ENCODE measurements at places on chromosomes 5 and 9. TPM values are rescaled to one million over a fixed set of nuclear protein-coding genes. Genes with fewer than 3 reads are reported as not detected.

The AHRR gene
- 12.7 TPM for total RNA-seq

The PRDM9 gene
- total RNA-seq = not detected

The UBE2R2 gene
- 47.0 TPM for total RNA-seq

The RNF183 gene
- 0.12 TPM for total RNA-seq

The REEP2 gene
- 4.9 TPM for total RNA-seq

The OMD gene
- not detected for total RNA-seq

The GABRA1 gene
- not detected for total RNA-seq

The PARP8 gene
- total RNA-seq = 19.0 TPM

The HMCN2 gene
- total RNA-seq = 0.22 TPM

The RETREG1 gene
- total RNA-seq = 6.0 TPM

The KCNMB1 gene
- not detected for total RNA-seq

GRCh38 chr5:32326216-32326772 is 13.6 kb upstream of the MTMR12 start:
- H3K27ac ChIP-seq = no peak overlapping the region
- H3K4me3 ChIP-seq = no peak overlapping the region
- no peaks in the 10 kb centered on the region for H3K36me3 ChIP-seq
- DNase-seq = peak; percentile 22

GRCh38 chr9:109452761-109453160 is 45.3 kb downstream of the PTPN3 start:
- H3K27ac ChIP-seq = no peak overlapping the region
- no peak for DNase-seq
- peaks cover 4% of the 10 kb centered on the region for H3K36me3 ChIP-seq
- H3K4me3 ChIP-seq = no peak overlapping the region

DNA sequence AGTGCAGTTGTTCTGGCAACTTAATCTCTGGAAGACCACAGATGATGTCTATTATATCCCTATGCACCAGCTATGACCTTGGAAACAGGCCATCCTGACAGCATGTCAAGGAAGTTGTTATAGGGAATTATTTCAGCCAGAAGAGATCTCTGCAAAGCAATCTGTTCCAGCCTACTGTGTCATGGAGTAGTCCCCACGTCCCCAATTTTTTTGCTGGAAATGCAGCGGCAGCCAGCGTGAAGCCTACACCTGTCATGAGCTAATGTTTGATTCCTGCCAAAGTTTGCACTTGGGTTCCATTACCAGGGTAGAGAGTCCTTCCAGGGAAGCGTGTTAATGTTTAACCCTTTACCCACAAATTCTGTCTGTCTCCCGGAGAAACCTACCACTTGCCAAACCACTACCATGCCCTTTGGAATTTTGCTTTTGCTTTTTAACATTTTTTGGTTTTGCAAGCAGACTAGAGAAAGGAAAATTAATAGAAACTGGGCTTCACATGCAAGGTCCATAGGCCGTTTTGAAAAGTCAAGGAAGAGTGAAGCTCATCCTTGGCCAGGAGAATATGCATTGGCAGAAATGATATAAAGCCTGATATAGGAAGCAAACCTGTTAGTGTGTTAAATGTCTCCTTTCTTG is 174.9 kb upstream of the SPRY4 start:
- H3K27me3 ChIP-seq = no peaks in the 10 kb centered on the region
- H3K36me3 ChIP-seq = no peaks in the 10 kb centered on the region
- no peaks in the 10 kb centered on the region for H3K4me1 ChIP-seq
- H3K27ac ChIP-seq = no peak overlapping the region

GRCh38 chr9:127977009-127977883 is 3.5 kb downstream of the EEIG1 start:
- no peak for DNase-seq
- H3K4me1 ChIP-seq = peaks cover 48% of the 10 kb centered on the region
- peak overlapping the region; percentile 95 for H3K27ac ChIP-seq
- H3K4me3 ChIP-seq = peak overlapping the region; percentile 34

GRCh38 chr9:23823986-23824829 is 1.8 kb downstream of the ELAVL2 start:
- no peaks in the 10 kb centered on the region for H3K4me1 ChIP-seq
- H3K27ac ChIP-seq = no peak overlapping the region
- H3K27me3 ChIP-seq = no peaks in the 10 kb centered on the region
- no peaks in the 10 kb centered on the region for H3K36me3 ChIP-seq
- no peak for DNase-seq

DNA sequence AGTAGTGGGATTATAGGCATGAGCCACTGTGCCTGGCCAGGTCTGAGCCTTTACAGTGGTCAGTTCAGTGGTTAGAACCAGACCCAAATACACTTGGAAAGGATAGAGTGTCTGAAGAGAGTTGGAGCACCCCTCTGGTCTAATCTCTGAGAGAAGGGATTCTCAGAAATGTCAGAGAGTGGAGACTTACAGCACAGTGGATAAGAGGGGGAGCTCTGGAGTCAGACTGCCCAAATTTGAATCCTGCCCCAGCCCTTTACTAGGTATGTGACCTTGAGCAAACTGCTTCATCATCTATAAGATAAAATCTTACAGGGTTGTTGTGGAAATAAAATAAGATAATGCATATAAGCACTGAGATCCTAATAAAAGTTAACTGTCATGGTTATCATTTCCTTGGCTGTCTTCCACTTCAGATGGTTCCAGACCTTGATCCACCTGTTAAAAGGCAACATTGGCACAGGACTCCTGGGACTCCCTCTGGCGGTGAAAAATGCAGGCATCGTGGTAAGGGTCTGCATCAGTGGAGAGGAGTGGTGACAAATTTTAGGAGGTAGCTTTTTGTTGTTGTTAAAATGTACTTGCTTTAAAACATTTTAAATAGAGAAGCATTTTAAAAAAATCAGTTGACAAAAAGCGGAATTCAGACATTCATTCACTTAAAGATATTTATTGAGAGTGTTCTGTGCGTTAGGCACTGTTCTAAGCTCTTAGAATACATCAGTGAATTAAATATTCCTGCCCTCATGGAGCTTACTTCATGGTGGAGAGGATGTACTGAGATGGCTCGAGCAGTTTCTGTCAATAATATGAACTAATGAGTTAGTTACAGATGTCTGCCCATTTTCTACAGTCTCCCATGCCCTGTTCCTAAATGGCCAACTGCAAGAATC is 16.0 kb downstream of the SLC36A1 start:
- H3K4me1 ChIP-seq = no peaks in the 10 kb centered on the region
- H3K27me3 ChIP-seq = no peaks in the 10 kb centered on the region
- no peak overlapping the region for H3K4me3 ChIP-seq

- H3K27me3 ChIP-seq = no peaks in the 10 kb centered on the region
- peaks cover 16% of the 10 kb centered on the region for H3K36me3 ChIP-seq
- DNase-seq = no peak
- peak overlapping the region; percentile 44 for H3K27ac ChIP-seq
- peaks cover 12% of the 10 kb centered on the region for H3K4me1 ChIP-seq
These were observed 6.3 kb downstream of the MAMDC4 start for GRCh38 chr9:136858452-136858843.

DNA sequence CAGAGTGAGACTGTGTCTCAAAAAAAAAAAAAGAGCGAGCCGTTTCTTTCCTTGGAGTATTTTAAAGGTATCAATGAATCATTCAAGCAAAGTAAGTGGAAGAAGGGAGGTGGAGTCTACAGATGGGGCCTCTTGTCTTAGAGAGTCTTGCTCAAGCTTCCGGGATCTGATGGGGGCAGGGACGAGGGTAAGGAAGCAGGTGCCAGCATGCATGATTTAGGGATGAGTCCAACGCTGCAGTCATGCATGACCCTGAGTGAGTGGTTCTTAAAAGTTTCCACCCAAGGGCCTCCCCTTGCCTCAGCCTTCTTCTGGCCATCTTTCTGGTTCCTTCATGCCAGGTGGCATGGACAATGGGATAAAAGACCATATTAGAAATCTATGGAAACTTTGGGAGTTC is 79.6 kb downstream of the MYO10 start:
- H3K36me3 ChIP-seq = peaks cover 5% of the 10 kb centered on the region
- no peaks in the 10 kb centered on the region for H3K27me3 ChIP-seq
- H3K4me1 ChIP-seq = no peaks in the 10 kb centered on the region
- no peak overlapping the region for H3K27ac ChIP-seq
- no peak for DNase-seq
- H3K4me3 ChIP-seq = no peak overlapping the region

GRCh38 chr5:1316588-1317340 is 21.9 kb upstream of the TERT start:
- no peak overlapping the region for H3K4me3 ChIP-seq
- peaks cover 22% of the 10 kb centered on the region for H3K4me1 ChIP-seq
- peaks cover 7% of the 10 kb centered on the region for H3K36me3 ChIP-seq
- no peaks in the 10 kb centered on the region for H3K27me3 ChIP-seq
- H3K27ac ChIP-seq = peak overlapping the region; percentile 43
- no peak for DNase-seq

GRCh38 chr5:171263181-171263580 is 45.9 kb upstream of the TLX3 start:
- no peaks in the 10 kb centered on the region for H3K27me3 ChIP-seq
- no peak overlapping the region for H3K4me3 ChIP-seq
- H3K36me3 ChIP-seq = no peaks in the 10 kb centered on the region
- no peak for DNase-seq

DNA sequence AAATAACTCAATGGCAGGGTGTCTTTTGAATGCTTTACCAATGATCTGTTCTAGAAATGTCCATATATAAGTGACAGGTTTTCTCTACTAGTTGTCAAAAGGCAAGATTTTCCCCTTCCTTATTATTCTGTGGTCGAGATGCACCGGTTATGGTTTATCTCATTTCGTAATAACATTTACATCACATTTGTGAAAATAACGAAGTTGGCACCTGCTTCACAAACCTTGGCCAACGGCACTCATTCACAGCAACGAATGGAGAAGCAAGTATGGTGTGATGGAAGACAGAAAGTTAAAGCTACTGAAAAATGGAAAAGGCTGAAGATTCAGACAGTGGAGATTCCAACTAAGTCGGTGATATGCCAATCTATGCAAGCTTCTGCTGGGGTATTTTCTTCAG is 235.8 kb downstream of the KCTD16 start:
- H3K27ac ChIP-seq = no peak overlapping the region
- H3K27me3 ChIP-seq = peaks cover 16% of the 10 kb centered on the region
- no peaks in the 10 kb centered on the region for H3K36me3 ChIP-seq

- DNase-seq = no peak
- H3K36me3 ChIP-seq = peaks cover 20% of the 10 kb centered on the region
- no peak overlapping the region for H3K27ac ChIP-seq
- H3K4me1 ChIP-seq = no peaks in the 10 kb centered on the region
- no peak overlapping the region for H3K4me3 ChIP-seq
These were observed 28.3 kb downstream of the TCF7 start for GRCh38 chr5:134142806-134143205.

DNA sequence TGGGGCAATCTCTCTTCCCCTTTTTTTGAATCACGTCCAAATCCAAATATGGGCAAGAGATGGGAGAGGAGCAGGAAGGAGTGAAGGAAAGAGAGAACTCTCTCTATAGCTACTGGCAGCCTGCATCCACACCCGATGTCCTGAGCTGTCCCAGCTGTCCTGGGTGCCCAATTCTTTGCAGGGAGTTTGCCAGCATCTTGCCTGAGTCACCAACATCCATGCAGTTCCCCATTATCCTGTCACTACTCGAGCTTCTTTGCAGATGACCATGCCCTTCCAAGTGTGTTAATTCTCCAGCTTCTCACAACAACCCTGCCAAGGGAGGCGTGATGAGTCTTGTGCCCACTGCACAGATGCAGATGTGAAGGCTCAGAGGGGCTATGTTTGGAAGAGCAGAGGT is 127.1 kb downstream of the NSG2 start:
- H3K4me3 ChIP-seq = no peak overlapping the region
- no peak overlapping the region for H3K27ac ChIP-seq
- no peak for DNase-seq
- H3K27me3 ChIP-seq = peaks cover 3% of the 10 kb centered on the region

DNA sequence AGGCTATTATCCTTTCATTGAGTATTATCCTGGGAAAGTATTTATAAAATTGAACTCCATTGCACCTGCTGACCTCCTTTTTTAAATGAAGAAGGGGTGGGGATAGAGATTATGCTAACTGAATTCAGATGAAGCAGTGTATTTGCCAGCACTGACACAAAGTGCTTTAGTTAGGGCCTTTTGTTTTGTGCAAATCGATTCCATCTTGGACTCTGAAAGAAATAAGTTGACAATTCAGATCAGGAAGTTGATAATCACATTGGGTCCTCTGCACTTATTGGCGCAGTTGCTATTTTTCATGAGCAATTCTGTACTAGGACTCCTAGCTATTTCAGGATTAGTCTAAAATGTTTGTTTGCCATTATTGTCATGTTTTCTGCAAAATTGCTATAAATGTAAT is 101.6 kb upstream of the FSD1L start:
- no peaks in the 10 kb centered on the region for H3K27me3 ChIP-seq
- no peaks in the 10 kb centered on the region for H3K36me3 ChIP-seq
- no peak overlapping the region for H3K4me3 ChIP-seq
- H3K4me1 ChIP-seq = no peaks in the 10 kb centered on the region
- H3K27ac ChIP-seq = no peak overlapping the region

DNA sequence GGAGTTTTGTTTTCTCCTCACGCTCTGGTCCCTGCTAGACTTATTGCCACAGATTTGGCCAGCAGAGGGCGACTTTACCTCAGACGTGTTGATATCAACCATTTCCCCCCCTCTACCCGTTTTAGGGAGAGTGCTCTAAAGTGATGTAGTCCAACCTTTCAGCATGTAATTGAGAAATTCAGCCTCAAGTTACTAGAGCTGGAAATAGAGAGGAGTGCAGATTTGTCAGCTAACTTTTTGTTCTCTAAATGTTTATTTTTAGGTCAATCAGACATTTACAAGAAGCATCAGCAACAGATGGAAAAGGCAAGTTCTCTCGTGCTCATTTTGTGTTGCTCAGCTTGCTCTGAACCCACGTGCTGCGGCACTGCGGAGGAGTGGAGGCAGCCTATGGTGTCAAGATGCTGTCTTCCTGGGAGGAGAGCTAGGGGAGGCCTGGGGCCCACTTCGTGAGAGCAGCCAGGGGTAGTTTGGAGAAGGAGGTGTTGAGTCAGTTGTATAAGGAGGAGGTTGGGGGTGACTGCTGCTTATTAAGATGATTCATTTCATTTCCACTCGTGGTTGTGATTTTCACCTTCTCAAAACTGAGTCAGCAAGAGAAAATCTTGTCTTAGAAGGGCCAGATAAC is 53.6 kb downstream of the GPR107 start:
- DNase-seq = peak; percentile 45
- no peaks in the 10 kb centered on the region for H3K27me3 ChIP-seq
- H3K27ac ChIP-seq = no peak overlapping the region

DNA sequence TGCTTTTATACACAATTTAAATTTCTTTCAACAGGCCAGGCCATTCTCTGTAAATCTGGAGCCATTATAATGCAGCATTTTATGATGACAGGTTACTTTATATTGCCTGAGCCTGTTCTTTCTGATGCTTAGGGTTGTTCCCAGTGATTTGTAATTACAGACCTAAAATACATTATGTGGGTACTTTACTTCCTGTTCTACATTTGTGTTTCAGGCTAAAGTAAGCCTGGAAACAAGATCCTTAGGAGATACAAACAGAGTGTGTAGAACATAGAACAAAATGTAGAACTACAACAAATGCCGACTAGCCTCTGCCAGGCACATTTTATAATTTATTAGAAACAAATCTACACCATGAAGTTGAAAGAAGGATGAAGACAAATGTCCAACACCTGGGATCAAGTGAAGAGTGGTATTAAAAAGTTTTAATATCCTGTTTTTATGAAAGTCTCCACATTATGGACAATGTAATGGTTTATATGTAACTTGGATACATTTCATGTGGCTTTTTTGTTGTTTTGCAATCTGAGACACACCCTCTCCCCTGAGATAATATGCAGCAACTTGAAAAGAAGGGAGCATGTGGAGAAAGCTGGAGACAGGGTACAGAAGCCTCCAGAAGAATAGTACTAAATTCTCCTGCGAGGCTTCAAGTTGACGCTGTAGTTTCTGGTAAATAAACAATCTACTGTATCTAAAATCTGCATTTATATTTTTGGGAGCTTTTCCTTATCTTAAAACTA is 46.9 kb downstream of the VCAN start:
- H3K4me1 ChIP-seq = no peaks in the 10 kb centered on the region
- no peak overlapping the region for H3K4me3 ChIP-seq
- no peaks in the 10 kb centered on the region for H3K27me3 ChIP-seq
- H3K36me3 ChIP-seq = no peaks in the 10 kb centered on the region
